ENCODE measurements at places on chromosomes 5 and 9.

GRCh38 chr5:141668601-141669265 is 13.3 kb downstream of the ARAP3 start:
- no peak for DNase-seq

- DNase-seq = no peak
Observed at GRCh38 chr9:2849941-2850340, 6.0 kb upstream of the PUM3 start.

DNA sequence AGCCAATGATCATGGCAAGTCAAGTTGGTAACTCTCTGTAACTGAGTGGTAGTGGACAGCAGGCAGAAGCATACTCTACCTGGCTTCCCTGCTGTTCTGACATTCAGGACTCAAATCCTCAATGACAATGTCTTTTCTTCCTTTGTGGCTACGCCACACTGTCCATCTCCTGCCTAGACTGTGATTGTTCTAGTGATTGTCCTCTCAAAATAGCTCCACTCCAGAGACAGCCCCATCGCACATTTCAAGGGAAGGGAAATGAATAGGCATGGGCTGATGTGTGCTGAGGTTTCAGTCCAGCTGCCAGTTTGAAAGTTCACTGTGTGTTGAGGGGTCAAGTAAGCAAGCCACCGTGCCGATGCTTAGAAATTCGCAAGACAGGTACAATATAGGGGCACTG is 227.0 kb upstream of the WWC1 start:
- no peak for DNase-seq

DNA sequence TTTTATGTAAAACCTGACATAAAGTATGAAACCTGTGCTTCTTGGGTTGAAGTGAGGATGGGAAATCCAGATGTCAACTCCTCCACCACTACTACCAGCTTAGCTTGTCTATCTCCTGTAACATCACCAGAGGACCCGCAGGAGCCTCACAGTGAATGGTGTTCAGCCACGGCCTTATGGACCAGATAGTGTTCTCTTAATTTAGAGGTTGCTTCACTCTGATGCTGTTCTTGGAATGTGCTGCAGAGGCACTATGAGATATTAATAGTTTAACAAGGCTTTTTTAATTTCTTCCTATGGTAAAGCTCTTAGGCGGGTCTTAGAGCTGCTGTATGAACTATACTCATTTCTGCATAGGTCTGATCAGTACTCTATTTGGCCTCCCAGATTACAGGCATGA is 27.9 kb downstream of the NFX1 start:
- DNase-seq = no peak

DNA sequence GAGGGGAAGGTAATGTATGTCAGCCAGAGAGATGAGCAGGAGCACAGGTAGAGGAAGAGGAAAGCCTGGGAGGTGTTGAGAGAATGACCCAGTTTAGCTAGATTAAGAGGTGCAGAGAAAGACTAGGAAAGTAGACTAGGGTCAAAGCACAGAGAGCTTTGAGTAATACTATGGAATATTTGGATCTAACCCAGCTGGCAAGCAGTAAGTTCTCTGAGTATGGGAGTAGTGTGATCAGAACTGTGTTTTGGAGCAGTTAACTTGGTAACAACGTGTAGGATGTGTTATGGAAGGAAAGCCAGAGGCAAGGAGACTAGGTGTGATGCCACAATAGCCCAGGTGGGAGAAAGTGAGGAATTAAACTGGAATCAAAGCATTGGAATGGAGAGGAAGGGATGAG is 84.9 kb upstream of the PTGER4 start:
- no peak for DNase-seq

GRCh38 chr9:107455425-107456135 is 34.0 kb downstream of the KLF4 start:
- no peak for DNase-seq

- no peak for DNase-seq
Observed at GRCh38 chr5:67297376-67297775, 100.8 kb upstream of the CD180 start.

GRCh38 chr5:170584450-170585058 is 80.7 kb downstream of the KCNIP1 start:
- DNase-seq = no peak

GRCh38 chr5:41735213-41735612 is 135.0 kb downstream of the OXCT1 start:
- no peak for DNase-seq

- DNase-seq = no peak
Observed at GRCh38 chr9:117528225-117528624, 113.4 kb upstream of the ASTN2 start.

DNA sequence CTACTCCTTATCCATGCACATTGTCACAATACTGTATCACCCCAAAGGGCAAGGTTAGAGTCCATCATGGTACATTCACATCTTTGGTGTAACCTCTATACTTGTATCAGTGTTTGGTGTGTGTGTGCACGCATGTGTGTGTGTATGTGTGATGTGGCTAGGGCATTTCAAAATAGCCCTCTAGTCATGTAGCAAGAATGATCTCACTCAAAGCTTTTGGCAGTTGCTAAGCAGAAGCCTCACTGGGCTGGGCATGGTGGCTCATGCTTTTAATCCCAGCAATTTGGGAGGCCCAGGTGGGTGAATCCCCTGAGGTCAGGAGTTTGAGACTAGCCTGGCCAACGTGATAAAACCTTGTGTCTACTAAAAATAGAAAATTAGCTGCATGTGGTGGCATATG is 245.3 kb downstream of the ADGRV1 start:
- DNase-seq = no peak

- DNase-seq = no peak
Observed at GRCh38 chr5:1268666-1269065, 26.2 kb downstream of the TERT start.

DNA sequence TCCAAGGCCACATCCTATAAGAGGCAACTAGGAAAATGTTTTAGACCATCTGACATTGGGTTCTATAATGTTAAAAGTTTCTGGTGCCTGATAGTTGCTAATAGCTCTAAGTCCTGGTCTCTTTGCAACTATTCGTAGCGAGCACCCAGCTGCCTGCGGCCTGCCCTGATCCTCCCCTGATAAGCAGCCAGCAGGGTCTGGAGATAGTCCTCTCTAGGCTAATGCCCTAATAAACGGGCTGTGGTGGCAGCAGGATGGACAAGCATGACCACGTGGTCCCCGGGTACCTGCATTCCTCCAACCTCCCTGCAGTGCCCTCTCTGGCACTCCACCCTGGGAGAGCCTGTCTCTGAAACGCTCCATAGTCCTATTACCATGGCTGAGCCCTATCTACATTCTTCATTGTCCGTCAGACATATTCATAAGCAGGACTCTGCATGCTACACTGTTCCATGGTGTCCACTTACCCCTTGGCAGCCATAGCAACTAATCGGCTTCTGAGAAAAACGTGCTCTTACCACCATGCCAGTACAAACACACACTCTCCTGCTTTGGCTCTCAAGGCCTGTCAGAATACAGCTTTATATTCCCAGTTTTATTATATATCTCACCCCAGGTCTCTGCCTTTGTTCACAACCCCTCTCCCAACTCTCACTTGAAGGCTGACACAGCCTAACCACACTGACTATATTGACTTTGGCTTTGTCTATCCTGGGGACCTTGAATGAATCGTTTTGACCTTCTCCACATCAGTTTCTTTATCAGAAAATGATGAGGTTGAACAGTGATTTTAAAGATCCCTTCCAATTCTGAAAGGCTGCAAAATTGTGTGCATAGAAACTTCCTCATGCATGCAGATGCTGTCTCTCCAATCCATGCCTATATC is 49.9 kb upstream of the DAPK1 start:
- DNase-seq = no peak

- peak; percentile 61 for DNase-seq
Observed at GRCh38 chr5:181205761-181206649, 1.0 kb upstream of the TRIM7 start.

GRCh38 chr5:147404706-147405105 is 105.2 kb downstream of the DPYSL3 start:
- no peak for DNase-seq

DNA sequence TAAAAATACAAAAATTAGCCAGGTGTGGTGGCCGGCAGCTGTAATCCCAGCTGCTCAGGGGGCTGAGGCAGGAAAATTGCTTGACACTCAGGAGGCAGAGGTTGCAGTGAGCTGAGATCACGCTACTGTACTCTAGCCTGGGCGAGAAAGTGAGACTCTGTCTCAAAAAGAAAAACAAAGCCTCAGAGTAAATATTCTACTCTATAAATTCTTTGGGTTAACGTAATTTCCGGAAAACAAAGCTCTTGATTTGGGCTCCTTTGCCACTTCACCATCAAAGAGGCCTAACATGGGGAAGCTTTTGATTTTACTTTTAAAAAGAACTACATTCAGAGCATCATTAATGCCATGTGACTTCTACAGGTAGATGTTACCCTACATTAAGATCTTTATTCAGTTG is 103.1 kb downstream of the SERINC5 start:
- no peak for DNase-seq

DNA sequence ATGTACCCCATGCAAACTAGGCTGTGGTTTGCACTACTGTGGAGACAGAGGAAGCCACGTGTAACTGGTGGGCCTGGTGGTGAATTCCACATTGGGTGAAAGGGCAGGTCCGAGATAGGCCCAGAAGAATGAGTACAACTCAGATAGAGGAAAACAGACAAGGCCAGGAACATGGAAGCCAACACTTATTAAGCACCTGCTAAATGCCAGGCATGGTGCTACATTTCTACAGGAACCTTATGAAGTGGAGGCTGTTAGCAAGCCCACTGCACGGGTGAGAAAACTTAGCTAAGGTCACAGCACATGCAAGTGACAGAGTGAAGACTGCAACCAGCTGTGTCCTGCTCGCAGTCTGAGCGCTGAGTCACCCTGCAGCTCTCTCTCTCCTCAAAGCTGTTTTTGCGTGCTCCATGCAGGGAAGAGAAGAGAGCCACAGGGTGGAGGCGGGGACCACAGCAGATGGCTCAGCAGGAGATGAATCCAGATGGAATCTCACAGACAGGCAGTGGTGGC is 65.5 kb upstream of the SPTLC1 start:
- peak; percentile 29 for DNase-seq

GRCh38 chr5:147893820-147894219 is 12.5 kb downstream of the C5orf46 start:
- DNase-seq = no peak

DNA sequence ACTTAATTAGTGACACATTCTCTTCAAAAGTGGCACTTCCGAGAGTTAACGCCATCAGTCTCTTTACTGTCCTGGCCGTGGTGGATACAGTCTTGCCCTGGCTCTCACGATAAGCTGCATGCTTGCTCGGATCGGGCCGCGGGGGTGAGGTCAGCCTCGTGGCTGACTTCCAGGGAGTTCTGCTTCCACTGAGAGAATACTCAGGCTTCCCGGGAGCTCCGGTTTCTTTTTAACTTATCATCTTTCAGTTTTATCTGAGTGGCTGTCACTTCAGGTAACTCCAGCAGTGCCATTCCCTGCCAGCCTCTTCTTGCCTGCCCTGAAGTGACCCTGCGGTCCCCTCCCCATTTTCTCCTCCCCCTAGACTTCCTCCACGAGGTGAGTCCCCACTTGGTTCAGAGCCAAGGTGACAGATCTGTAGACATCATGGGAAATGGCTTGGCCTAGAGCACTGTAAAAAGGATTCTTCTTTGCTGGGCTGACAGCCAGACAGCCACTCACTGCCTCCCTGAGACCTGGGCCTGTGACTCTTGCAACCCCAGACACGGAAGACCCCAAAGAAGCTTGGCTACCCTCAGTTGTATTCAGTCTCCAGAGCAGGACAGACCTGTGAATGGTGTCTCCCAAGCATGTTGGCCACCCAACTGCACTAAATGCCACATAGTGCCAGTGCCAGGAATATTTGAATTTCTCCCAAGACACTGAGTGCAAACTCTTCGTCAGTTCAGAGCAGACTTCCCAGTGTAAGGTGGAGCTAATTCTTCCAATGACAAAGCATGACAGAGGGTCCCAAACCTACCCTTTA is 95.1 kb downstream of the DAPK1 start:
- peak; percentile 68 for DNase-seq

GRCh38 chr9:131174681-131175239 is 49.4 kb downstream of the NUP214 start:
- DNase-seq = no peak

DNA sequence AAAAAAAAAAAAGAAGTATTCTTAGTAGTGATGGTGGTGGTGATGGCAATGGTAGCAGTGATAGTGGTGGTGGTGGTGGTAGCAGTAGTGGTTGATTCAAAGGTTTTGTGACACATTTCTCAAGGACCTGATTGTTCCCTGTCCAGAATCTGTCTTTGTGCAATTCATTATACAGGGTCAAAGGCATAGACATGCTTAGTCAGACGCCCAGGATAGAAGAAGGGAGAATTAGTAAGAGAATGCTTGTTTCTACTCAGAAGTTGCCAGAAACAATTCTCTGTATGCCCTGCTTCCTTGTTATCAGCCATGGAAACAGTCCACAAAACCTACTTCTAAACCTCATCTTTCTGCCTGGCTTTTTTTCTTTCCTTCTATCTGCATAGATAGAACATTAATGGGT is 89.4 kb downstream of the SLC44A1 start:
- no peak for DNase-seq

GRCh38 chr5:167802755-167803431 is 488.6 kb upstream of the WWC1 start:
- DNase-seq = peak; percentile 21

GRCh38 chr5:142048272-142048671 is 35.4 kb upstream of the GNPDA1 start:
- DNase-seq = no peak

- DNase-seq = peak; percentile 93
Observed at GRCh38 chr9:19184144-19184917, 46.2 kb upstream of the DENND4C start.

GRCh38 chr5:113044776-113045465 is 68.3 kb downstream of the DCP2 start:
- no peak for DNase-seq

DNA sequence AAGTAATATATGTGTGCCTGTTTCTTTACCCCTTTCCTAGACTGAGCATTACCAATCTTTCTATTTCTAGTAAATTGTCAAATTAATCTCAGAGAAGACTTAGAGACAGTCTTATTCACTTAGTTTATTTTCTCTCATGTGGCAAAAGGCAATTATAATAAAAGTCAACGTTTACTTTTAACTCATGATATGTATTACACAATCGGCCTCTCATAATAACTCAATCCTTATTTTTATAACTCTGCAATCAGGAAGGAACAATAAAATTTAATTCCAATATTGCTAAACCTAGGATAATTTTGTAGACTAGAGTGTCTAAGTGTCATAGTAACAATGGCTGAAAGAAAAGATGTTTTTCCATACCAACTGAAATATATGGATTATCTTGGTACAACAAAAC is 214.6 kb downstream of the PDE4D start:
- no peak for DNase-seq

Measured in kidney (tissue), 22 donors.